Osteoblast (primary cell): ENCODE measurements at places on chromosomes 1 and 21. TPM values are rescaled to one million over a fixed set of nuclear protein-coding genes. Genes with fewer than 3 reads are reported as not detected.

Gene AUNIP
- 0.72 and 0.88 TPM in 2 replicates for total RNA-seq

Gene KCND3
- total RNA-seq = 3.6 and 6.5 TPM in 2 replicates

Gene ILF2
- total RNA-seq = 130 and 142 TPM in 2 replicates

Gene FCRL4
- not detected in 2 replicates for total RNA-seq

DNA sequence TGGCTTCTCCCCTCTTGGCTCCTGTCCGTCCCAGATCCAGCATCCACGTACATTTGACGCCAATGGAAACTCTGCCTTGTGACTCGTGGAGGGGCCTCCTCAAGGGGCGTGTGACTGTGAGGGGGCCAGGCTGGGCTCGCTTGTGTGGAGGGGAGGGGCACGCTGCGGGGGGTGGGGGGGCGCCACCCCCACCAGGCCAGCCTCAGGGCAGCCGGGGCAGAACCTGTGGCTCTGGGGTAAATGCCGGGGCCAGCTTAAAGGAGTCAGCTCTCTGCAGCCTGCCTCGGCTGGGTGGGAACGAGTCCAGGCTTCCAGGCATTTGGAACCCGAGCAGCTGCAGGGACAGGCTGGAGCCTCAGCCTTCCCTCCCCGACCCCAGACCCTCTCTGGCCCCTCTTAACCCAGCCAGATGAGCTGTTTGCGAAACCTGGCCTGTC, 94.1 kb downstream of the SIK1 start:
- no peak for DNase-seq

- DNase-seq = peak; percentile 53
Measured at GRCh38 chr1:24751833-24752232, 6.6 kb downstream of the CLIC4 start.

GRCh38 chr1:226223157-226223785, at the start of gene MIXL1:
Gene MIXL1, plus strand, starts transcription at chr1:226223664. Its CDS starts 18 bp downstream, at chr1:226223682.
- DNase-seq = peak; percentile 78

- DNase-seq = no peak
Measured at GRCh38 chr1:247471445-247472016, 13.6 kb upstream of the OR2B11 start.

- peak; percentile 82 for DNase-seq
Measured at GRCh38 chr1:40132383-40133311, 28.5 kb upstream of the RLF start.

DNA sequence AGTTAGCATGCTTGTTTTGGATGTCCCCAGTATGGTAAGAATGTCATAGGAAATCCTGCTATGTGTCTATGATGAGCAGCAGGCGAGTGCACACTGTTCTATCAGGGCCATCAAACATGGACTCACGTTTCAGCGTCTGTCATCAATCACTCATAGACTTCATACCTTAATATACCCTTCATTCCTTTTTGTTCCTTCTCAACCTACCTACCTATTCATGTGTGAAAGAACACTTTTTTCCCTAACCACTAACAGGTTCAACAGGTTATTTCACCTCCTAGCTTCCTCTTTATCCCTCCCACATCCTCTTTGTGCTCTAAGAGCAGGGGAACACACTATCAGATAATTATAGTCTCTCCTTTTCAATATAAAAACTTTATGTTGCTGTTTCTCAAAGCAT, 300.6 kb downstream of the TM2D1 start:
- DNase-seq = no peak

DNA sequence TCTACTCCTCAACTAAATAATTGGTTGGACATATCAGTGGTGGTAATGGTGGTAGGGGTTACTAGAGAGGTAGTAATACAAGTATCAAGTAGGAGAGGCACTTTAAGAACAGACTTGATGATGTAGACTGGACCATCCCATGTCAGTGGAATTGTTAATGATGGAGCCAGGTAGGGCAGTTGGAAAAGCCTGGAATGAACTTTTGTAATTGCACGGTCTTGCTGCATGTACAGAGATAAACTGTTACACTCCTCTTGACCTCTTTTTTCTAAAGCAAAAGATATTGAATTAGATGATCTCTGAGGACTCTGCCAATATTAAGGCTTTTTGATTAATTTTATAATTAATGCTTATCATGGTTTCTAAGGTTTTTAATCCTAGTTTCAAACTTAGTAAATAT, 5.8 kb downstream of the HMGCS2 start:
- no peak for DNase-seq

DNA sequence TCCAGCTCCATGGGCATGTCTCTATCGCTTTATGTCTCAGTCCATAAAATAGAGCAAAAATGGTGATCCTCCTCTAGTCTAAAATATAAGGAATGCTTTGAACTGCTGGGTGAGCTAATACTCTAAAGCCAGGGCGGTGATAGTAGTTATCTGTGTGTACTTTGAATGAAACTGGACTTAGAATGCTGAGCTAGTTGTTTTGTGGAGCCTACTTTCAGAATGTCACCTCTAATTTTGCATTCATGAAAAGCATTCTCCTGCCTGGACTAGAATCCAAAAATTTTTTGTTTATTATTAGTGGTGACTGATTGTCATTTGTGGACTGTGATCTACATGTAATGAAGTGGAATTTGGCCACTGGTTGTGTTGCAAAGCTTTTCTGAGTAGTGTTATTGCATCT, 241.6 kb upstream of the C1orf105 start:
- no peak for DNase-seq

GRCh38 chr1:118921994-118922393, 66.1 kb downstream of the TBX15 start:
- DNase-seq = no peak
